Upper lobe of left lung (tissue), 6 donors: ENCODE measurements at places on chromosomes 5 and 9.

- no peak for DNase-seq
- H3K4me3 ChIP-seq: no peak overlapping the region
- H3K27ac ChIP-seq: no peak overlapping the region
- no peaks in the 10 kb centered on the region for H3K4me1 ChIP-seq
Observed at GRCh38 chr5:167406513-167406912, 884.9 kb upstream of the WWC1 start.

- no peak overlapping the region for H3K4me3 ChIP-seq
- H3K36me3 ChIP-seq: peaks cover 5% of the 10 kb centered on the region
- no peaks in the 10 kb centered on the region for H3K27me3 ChIP-seq
- peaks cover 47% of the 10 kb centered on the region for H3K4me1 ChIP-seq
- H3K27ac ChIP-seq: no peak overlapping the region
Observed at GRCh38 chr9:94178927-94179326, 80.2 kb upstream of the ZNF169 start.

DNA sequence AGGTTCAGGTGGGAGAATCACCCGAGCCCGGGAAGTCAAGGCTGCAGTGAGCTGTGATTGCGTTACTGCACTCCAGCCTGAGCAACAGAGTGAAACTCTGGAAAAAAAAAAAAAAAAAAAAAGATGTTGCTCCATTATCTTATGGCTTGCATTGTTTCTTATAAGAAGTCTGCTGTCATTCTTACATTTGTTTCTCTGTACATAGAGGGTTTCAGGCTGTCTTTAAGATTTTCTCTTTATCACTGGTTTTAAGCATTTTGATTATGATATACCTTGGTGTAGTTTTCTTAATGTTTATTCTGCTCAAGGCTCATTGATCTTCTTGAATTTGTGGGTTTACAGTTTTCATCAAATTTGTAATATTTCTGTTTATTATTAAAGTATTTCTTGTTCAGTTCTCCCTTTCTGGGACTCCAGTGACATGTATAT, 35.2 kb downstream of the MVB12B start:
- H3K27me3 ChIP-seq: no peaks in the 10 kb centered on the region
- peaks cover 16% of the 10 kb centered on the region for H3K4me1 ChIP-seq
- no peak overlapping the region for H3K4me3 ChIP-seq
- DNase-seq: no peak

DNA sequence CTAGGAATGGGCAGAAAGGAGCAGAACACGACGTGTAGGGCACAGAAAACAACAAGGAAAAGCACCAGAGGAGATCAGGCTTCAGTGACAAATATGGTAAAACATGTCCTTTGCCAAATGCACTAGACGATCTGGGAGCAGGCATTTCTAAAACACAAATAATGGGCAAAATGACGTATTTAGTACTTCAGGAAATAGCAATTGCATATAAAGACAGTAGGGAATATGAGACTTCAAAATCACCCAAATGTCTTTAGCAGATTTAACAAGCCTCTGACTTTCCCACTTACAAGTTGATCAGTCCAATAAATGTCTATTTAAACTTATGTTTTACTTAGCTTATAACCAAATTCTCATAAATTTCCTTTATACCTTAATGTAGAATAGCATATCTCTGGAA, 969.6 kb upstream of the C9orf72 start:
- no peaks in the 10 kb centered on the region for H3K4me1 ChIP-seq
- no peaks in the 10 kb centered on the region for H3K27me3 ChIP-seq
- H3K4me3 ChIP-seq: no peak overlapping the region
- H3K36me3 ChIP-seq: no peaks in the 10 kb centered on the region
- H3K27ac ChIP-seq: no peak overlapping the region

DNA sequence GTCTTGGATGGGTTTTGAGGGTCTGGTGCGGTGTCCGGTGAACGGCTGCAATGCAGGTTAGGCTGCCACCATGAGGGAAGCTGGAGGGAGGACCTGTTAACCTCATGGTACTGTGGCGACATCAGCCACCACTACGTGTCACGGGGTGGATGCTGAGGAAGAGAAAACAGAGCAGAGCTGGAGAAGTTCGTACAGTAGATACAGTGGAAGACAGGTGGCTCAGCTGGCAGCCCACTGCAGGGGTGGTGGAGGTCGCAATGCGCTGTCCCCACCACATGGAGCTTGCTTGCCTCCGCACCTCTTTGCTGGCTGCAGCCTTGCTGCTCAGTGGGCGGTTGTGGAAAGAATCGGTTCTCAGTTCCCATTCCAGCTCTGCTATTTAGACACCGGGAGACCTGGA, 2.8 kb downstream of the DCANP1 start:
- H3K27ac ChIP-seq: no peak overlapping the region
- no peak overlapping the region for H3K4me3 ChIP-seq
- no peaks in the 10 kb centered on the region for H3K36me3 ChIP-seq
- no peaks in the 10 kb centered on the region for H3K4me1 ChIP-seq
- H3K27me3 ChIP-seq: no peaks in the 10 kb centered on the region
- no peak for DNase-seq

GRCh38 chr5:136886608-136887007, 521.3 kb upstream of the TRPC7 start:
- no peaks in the 10 kb centered on the region for H3K36me3 ChIP-seq
- no peaks in the 10 kb centered on the region for H3K27me3 ChIP-seq
- no peaks in the 10 kb centered on the region for H3K4me1 ChIP-seq
- no peak overlapping the region for H3K27ac ChIP-seq
- no peak overlapping the region for H3K4me3 ChIP-seq
- no peak for DNase-seq

DNA sequence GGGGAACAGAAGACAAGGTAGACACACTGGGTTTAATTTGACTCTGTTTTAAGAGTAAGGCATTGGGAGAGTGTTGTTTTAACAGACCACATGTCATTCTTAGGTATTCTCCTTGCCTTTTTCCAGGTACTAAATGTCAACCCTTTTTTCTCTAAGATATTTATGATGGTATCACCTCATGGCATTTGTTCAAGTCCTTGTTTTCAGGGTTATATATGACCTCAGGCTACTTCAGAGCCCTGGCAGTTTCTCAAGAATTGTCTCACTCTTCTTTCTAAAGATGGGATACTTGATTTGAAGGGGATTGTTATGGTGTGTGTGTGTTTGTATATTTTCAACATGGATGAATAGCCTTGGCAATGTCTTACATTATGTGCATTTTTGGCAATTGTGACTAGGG, 131.1 kb upstream of the ACTBL2 start:
- H3K27ac ChIP-seq: no peak overlapping the region
- H3K4me1 ChIP-seq: no peaks in the 10 kb centered on the region
- no peak for DNase-seq
- no peaks in the 10 kb centered on the region for H3K27me3 ChIP-seq
- no peak overlapping the region for H3K4me3 ChIP-seq
- H3K36me3 ChIP-seq: no peaks in the 10 kb centered on the region
